Hepatocyte (in vitro differentiated cells): ENCODE measurements at places on chromosomes 2 and 18. TPM values are rescaled to one million over a fixed set of nuclear protein-coding genes. Genes with fewer than 3 reads are reported as not detected.

The SLC11A1 gene
- total RNA-seq, result 0.60 and 0.72 TPM in 2 replicates

The MOB4 gene
- total RNA-seq, result 44.0 and 50.1 TPM in 2 replicates

The FABP1 gene
- total RNA-seq, result 165 and 244 TPM in 2 replicates

GRCh38 chr18:57918601-57919000 lies 115.5 kb upstream of the ATP8B1 start:
- H3K4me3 ChIP-seq, result no peak overlapping the region
- no peaks in the 10 kb centered on the region for H3K36me3 ChIP-seq
- H3K27ac ChIP-seq, result no peak overlapping the region
- no peaks in the 10 kb centered on the region for H3K4me1 ChIP-seq
- DNase-seq, result no peak

GRCh38 chr2:237181844-237182243 lies 96.2 kb downstream of the COPS8 start:
- peak; percentile 51 for DNase-seq
- H3K4me1 ChIP-seq, result peaks cover 11% of the 10 kb centered on the region
- H3K27me3 ChIP-seq, result no peaks in the 10 kb centered on the region
- H3K4me3 ChIP-seq, result no peak overlapping the region

GRCh38 chr2:42792583-42793333 lies at the start of gene HAAO:
HAAO (minus strand) TSS chr2:42792583; CDS start chr2:42792536, 47 bp downstream.
- H3K4me3 ChIP-seq, result peak within 1 kb of the TSS; percentile 47
- H3K4me1 ChIP-seq, result peaks cover 43% of the 10 kb centered on the region
- H3K27ac ChIP-seq, result peak within 1 kb of the TSS; percentile 100
- peak; percentile 92 for DNase-seq
- H3K27me3 ChIP-seq, result no peaks in the 10 kb centered on the region

DNA sequence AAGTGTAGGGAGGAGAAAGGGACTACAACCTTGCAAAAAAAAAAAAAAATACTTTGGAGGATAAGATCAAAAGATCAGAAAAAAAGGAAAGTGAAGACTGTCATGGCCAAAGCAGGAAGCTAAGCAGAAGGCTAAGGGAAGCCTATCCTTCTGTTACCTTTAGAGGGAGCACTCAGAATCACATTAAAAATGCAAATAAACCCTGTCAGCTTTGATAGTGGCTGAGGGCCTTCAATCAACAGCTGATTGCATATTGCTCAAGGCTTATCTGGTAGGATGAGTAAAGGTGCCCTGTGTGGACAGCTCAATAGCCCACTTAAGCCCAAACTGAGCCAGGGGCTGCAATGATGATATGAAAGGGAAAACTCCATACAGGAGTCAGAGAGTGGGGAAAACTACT lies 1021.2 kb downstream of the LRP1B start:
- peak; percentile 22 for DNase-seq
- no peak overlapping the region for H3K4me3 ChIP-seq
- no peaks in the 10 kb centered on the region for H3K4me1 ChIP-seq

GRCh38 chr2:218428846-218429558 lies 10.1 kb downstream of the VIL1 start:
- no peak overlapping the region for H3K4me3 ChIP-seq
- no peaks in the 10 kb centered on the region for H3K27me3 ChIP-seq
- H3K4me1 ChIP-seq, result no peaks in the 10 kb centered on the region
- DNase-seq, result no peak
- H3K27ac ChIP-seq, result no peak overlapping the region

- DNase-seq, result peak; percentile 73
- no peaks in the 10 kb centered on the region for H3K27me3 ChIP-seq
- no peaks in the 10 kb centered on the region for H3K4me1 ChIP-seq
These were observed 90.4 kb upstream of the SLC35G4 start for GRCh38 chr18:11518788-11519685.

- no peak for DNase-seq
- H3K4me1 ChIP-seq, result no peaks in the 10 kb centered on the region
- H3K27ac ChIP-seq, result no peak overlapping the region
- H3K27me3 ChIP-seq, result no peaks in the 10 kb centered on the region
These were observed 240.7 kb downstream of the SRBD1 start for GRCh38 chr2:45370369-45370768.

GRCh38 chr18:12851716-12852115 lies 32.3 kb downstream of the PTPN2 start:
- H3K27ac ChIP-seq, result no peak overlapping the region
- H3K4me1 ChIP-seq, result no peaks in the 10 kb centered on the region
- no peaks in the 10 kb centered on the region for H3K36me3 ChIP-seq
- no peak for DNase-seq

DNA sequence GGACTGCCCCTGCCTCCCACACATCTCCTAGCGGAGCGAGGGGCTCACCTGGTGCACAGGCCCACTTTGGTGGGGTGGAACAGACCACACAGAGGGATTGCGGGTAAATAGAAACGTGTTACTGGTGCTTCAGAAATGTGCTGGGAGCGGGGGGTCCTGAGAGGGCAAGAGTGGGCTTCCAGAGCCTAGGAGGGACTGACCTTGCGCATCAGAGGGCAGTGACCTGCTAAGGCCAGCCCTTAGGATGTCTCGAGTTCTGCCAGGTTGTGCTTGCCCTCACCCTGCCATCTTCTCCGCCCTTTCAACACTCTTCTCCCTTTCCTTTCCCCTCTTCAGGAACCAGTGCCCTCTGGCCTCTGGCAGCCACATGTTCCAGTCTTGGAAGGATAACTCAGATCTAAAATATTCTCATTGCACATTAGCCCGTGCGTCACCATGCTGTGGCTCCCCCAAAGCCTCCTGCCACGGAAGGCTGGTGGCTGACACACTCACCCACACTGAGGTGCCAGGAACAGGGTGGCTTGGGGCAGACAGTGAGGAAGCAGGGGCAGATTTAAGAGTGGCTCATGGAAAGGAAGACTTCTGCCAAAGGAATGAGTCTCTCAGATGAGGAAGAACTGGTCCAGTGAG lies 89.6 kb downstream of the MCFD2 start:
- H3K36me3 ChIP-seq, result no peaks in the 10 kb centered on the region
- DNase-seq, result no peak
- H3K4me3 ChIP-seq, result no peak overlapping the region
- no peak overlapping the region for H3K27ac ChIP-seq
- H3K27me3 ChIP-seq, result no peaks in the 10 kb centered on the region
